ENCODE measurements at places on chromosomes 5 and 9.
A peak's percentile ranks its signal among the peaks of the same experiment; 100 is the strongest.

DNA sequence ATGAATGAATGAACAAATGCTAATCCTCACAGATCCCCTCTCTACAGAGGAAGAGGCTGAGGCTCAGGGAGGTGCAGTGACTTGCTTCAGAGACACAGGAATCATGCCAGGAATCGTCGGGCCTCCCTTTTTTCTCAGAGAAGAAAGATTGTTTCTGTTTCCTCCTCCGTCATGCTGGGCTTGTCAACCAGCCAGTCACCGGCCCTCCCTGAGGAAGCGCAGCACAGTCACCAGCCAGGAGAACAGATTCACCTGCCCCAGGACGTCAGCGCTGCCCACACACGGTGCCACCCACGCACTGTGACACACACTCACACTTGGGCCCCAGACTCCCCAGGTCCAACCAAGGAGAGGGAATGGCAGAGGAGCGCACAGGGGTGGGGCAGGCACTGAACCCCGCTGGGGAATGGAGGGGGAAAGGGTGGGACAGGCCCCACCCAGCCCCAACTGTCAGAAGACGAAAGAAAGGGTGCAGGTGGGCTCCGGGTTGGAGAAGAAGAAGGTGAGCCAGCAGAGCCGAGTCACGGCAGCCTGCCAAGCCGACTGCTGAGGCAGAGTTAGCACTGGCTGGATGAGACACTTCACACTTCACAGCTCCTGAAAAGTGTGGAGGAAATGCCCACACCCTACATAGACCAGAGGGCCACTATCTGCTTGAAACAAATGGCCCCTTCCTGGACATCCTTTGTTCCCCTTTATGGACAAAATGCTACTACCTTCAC, 13.8 kb upstream of the ERGIC1 start:
- peak; percentile 24 for DNase-seq

DNA sequence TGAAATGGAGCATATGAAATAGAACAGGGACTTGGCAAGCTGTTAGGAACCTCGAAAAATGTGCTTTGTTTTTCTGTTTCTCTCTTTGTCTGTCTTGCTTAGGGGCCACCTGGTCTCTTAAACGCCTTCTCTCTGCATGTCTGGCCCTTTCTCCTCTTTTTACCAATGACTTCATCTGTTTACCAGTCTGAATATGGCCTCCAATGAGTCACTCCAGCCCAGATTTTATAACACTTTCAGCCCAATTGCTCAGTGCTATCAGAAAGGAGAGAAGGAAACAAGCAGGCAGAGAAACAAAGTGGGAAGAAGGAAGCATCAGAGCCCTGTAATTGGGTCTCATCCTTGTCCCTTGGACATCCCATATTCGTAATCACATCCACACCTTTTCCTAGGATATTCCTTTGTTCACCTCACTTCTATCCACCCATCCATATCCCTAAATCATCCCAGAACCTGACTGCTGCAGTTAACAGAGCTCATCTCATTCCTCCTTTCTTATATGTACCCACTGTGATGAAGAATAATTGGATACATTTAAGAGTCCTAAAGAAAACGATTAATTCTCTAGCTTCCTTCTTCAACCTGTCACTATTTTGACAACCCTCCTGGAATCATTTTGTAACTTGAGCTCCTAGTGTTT, 151.8 kb upstream of the GPR151 start:
- no peak for DNase-seq

GRCh38 chr5:157357823-157358222, 91.9 kb downstream of the CYFIP2 start:
- DNase-seq = no peak

GRCh38 chr5:40515476-40515875, 164.2 kb upstream of the PTGER4 start:
- DNase-seq = no peak

- DNase-seq = no peak
Measured at GRCh38 chr9:107734256-107735013, 244.9 kb upstream of the KLF4 start.

- DNase-seq = no peak
Measured at GRCh38 chr5:133399247-133399891, 213.0 kb downstream of the FSTL4 start.

- no peak for DNase-seq
Measured at GRCh38 chr5:94793816-94794198, 175.3 kb downstream of the SLF1 start.

DNA sequence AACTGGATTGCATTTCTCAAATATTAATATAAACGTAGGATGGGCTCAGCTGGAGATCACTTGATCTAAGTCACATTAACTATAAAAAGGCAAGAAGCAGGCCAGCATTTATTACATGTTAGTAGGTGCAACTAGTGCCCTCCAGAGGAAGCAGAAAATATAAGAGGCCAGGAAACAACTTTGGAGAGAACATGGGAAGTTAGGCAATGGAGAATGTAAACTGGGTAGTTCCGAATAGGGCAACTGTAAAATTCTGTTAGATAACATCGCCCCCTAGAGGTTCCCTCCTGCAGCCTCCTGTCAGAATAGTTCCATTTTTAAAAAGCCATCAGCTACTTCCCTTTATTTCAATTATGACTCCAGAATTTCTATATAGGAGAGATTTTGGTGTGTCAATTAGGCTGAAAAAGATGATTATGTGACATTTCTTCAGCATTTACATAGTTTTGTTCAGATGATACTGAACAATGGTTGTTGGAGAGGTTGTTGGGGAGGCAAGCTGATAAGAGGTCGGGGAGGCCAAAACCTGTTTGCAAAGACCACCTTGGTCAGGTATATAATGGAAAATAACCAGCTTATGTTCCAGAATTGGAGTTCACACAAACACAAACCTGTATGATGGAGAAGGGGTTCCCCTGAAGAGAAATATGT, 22.4 kb downstream of the CCL28 start:
- DNase-seq = peak; percentile 20

GRCh38 chr9:77457916-77458592, 190.1 kb downstream of the GNA14 start:
- peak; percentile 42 for DNase-seq

GRCh38 chr5:160450164-160450932, 28.7 kb downstream of the PTTG1 start:
- DNase-seq = no peak

DNA sequence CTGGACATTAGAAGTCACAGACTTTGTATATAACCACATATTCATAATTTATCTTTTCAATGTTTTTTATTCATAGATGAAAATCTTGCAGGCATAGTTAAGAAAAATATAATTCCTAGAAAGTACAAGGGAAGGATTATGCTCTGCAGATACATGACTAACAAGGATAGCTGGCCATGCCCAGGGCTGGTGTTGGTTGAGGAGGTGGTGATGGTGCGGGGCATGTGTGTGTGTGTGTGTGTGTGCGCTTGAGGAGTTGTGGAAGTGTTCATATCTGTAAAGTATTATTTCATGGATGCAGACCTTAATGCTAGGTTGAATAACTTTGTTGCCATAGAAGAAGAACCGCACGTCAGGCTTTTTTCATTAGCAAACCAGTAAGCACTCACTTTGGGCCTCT, 1.3 kb downstream of the S1PR3 start:
- DNase-seq = no peak

- no peak for DNase-seq
Measured at GRCh38 chr5:104739905-104740304, 1177.3 kb upstream of the NUDT12 start.

DNA sequence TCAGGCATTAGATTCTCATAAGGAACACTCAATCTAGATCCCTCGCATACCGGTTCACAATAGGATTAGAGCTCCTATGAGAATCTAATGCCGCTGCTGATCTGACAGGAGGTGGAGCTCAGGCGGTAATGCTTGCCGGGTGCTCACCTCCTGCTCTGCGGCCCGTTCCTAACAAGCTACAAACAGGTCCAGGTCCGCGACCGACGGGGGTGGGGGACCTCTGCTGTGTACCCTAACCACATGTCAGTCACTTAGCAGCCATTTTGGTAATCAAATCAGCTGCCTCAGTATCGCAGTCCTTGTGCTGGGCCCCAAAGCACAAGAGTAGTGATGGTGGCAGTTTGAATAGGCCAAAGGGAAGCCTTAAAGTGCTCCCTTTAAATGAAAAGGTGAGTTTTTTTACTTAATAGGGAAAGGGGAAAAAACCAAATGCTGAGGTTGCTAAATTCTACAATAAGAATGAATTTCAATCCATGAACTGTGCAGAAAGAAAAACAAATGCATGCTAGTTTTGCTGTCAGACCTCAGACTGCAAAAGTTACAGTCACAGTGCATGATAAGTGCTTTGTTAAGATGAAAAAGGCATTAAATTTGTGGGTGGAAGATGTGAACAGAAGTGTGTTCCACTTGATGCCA, 67.0 kb upstream of the TNPO1 start:
- DNase-seq = no peak

DNA sequence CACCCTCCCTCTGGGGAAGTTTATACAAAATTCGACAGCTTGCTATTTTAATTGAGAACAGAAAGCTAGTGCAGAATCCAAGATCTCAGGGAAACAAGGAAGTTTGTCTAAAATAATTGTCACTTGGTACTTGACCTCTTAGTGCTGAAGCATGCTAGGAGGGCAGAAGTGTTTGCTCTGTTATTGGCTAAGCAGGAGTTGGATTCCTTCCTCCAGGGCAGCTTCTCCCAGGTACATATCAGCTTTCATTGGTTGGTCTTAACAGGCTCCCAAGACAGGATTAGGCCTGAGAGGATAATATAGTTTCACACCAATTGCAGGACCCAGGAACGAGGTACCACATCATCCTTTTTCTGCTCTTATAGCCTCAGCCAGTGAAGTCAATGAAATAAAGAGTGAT, 432.8 kb downstream of the IRX1 start:
- no peak for DNase-seq

DNA sequence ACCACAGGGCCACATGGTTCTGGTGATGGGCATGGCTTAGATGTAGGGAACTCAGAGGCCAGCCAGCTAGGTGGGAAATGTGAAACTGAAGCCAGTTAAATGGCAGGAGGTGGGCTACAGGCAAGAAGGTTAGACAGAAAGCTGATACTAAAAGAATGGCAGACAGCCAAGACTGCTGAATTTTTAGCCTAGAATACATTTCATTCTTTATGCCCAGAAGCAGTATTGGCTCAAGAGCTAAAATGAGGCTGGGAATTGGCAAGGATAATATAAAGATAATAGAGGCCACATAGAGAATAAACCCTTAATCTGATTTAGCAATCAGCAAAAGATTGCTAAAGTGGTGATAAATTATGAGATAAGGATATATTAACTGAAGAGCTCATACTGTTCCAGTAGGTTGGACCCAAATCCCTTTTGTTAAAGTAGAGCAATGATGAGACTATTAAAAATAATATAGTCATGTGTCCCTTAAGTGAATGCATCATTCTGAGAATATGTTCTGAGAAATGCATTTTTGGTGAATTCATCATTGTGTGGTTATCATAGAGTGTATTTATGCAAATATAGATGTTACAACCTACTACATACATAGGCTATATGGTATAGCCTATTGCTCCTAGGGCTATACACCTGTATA, 234.3 kb downstream of the CHSY3 start:
- no peak for DNase-seq

DNA sequence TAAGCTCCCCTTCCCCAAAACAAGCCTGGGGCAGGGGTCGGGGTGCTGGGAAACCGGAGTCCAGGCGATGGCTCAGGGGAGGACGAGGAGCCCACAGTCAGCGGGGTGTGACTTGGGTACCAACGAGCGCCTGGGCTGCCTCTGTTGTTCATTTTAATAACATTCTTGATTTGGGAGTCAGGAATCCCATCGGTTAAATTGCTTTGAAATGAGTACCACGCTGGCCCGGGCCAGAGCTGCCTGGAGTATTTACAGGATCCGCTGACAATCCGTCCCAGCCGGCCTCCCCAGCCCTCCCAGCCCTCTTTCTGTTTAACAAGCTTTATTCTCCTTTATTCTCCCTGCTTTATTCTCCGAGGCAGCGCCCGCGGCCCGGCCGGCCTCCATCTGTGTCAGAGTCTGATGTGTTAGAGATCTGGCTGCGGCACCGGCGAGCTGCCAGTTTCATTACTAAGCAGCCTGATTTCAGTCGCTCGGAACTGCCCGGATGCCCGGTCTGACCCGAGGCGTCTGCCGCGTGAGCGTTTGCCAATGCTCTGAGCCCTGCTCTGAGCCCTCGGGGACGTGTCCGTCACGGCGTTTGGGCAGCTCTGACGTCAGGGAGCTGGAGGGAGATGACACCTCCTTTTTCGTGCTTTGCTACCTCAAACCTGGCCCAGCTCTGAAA, 16.5 kb upstream of the QRFP start:
- no peak for DNase-seq

DNA sequence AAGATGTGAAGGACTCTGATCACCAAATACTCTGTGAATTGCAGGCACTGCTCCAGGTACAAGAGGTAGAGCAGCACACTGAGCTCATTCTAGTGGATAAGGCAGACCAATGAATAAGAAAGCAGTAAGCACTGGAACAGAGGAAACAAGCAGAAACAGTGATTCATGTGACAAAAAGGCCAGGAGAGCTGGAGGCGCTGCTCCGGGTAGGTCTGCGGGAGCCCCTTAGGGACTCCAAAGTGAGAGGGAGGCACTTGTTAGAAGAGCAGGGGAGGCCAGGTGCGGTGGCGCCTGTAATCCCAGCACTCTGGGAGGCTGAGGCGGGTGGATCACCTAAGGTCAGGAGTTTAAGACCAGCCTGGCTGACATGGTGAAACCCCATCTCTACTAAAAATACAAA, 231.6 kb upstream of the NFIL3 start:
- DNase-seq = no peak

DNA sequence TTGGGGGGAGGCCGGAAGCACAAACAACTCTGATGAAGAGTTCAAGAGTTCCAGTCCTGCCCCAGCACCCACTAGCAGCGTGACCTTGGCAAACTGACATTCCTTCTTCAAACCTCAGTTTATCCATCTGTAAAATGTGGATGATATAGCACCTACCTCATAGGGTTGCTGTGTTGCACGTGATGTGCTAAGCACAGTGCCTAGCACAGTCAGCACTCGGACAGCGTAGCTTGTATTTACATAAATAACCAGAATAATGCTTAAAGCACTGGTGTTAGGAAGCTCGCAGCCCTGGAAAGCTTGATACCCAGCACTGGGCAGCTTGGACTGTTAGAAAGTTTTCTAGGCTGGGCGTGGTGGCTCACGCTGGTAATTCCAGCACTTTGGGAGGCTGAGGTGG, 5.1 kb downstream of the PKN3 start:
- DNase-seq = no peak

DNA sequence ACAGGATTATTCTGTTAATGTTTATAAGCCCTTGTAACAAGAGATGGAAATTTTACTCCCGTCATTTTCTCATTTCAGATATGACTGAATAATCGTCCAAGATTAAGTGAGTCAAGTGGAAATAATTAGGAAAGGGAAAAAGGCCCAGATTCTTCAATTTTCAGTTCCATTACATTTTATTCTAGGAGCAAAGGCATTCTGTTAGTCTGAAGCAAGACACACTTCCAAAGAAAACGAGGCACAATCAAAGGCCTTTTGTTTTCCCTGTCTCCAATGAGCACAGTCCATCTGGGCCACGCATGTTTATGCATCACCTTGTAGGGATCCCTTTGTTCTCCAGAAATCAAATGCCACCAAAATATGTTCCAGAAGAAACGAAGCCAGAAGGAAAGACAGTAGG, 382.9 kb upstream of the RFX3 start:
- DNase-seq = no peak

DNA sequence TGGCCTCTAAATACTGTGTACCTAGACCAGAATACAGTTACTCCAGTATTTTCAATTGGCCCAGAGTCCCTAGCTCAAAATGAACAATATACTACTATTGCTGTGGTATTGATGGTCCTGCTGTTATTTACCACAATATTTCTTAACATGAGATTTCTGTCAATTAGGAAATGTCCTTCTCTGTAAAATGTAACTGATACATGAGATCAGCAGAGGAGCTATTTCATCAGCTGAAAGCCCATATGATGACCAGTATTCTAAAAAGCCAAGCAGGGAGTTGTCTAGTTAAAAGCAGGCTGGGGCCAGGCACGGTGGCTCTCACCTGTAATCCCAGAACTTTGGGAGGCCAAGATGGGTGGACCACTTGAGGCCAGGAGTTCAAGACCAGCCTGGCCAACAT, 187.7 kb upstream of the PTGER4 start:
- no peak for DNase-seq

All from stimulated activated naive CD4-positive, alpha-beta T cell treated with Interleukin-2 at 50 U/mL for 16 hours (primary cell).